ENCODE measurements at places on chromosomes 5 and 9.

DNA sequence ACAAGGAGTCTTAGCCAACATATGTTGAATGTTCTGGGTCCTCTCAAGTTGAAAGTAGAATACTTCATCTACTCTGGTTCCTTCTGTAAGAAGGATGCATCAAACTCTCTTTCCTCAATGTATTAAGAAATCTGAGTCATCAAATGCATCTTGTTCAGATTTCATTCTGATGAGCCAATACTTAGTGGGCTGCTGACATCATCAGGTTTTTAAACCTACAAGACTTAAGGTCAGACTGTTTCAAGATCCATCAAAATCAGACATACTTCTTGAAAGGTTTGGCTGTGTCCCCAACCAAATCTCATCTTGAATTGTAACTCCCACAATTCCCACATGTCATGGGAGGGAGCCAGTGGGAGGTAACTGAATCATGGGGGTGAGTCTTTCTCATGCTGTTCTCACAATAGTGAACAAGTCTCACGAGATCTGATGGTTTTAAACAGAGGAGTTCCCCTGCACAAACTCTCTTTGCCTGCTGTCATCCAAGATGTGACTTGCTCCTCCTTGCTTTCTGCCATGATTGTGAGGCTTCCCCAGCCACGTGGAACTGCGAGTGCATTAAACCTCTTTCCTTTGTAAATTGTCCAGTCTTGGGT is 168.8 kb downstream of the RAPGEF6 start:
- no peak for DNase-seq

DNA sequence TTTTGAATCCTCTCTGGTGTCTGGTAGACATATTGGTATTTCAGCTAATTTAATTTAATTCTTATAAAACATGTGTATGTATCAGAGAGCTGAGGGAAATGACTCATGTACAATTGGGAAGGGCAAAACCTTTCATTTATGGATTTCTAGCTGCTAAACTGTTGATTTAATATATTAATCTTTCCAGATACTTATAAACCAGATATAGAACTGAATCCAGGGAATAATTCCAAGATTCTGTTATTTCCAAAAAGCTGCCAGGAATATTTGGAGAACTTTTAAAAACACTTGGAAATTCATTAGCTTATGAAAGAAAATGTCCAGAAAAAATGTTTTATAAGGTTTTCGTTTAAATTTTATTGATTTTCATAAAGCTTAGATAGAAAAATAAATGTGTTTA is 295.5 kb downstream of the YTHDC2 start:
- no peak for DNase-seq

GRCh38 chr5:150401076-150401375 is 11.7 kb downstream of the CD74 start:
- no peak for DNase-seq

- no peak for DNase-seq
Measured at GRCh38 chr5:157463621-157464518, 3.9 kb downstream of the NIPAL4 start.

DNA sequence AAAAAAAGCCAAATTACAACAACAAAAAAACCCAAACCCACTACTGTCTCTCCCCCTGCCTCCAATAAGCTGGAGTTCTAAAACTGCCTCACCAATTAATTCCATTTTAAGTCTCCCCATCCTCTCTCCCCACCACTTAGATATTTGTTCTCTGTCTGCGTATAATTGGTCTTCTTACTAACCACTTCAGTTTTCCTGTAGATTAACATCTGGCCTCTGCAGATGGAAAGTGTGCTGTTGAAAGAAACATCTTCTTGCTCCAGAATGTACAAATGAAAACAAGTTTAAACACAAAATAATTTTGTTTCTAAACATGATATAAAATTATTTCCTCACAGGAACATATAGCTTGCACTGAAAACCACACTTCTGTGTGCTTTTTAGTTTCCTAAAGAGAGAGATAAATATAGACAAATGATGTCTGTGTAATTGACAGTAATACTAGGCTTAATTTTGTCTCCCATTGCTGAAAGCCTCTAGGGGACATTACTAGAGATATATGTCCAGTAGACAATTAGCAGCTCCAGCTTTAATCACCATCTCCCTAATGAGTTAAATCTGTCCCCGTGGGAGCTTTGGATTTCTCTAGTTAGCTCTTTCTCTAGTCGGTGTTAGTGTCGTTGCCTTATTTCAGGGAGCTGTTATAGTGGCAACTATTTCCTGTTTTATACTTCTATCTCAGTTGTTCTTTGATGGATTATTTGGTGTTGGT is 164.0 kb downstream of the ARHGAP26 start:
- DNase-seq = no peak

DNA sequence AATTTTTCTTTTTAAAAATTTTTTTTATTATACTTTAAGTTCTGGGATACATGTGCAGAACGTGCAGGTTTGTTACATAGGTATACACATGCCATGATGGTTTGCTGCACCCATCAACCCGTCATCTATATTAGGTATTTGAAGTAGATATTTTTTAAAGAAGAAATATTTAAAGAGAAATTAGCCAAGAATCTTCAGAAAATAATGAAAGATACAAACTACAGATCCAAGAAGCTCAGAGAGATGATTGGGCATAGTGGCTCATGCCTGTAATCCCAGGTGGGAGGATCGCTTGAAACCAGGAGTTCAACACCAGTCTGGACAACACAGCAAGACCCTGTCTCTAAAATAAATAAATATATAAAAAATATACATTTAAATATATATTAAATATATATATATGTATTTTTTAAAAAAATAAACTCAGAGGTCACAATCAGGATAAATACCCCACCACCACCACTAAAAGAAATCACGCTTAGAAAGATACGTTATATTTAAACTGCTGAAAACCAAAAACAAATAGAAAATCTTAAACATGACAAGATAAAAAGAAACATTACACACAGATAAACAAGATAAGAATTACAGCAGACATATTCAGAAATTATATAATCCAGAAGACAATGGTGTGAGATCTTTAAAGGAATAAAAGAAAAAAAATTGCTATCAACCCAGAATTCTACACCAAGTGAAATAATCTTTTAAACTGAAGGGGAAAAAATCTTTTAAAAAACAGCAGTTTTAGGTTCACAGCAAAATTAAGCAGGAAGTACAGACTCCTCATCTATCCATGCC is 57.5 kb downstream of the CSF2 start:
- DNase-seq = no peak

GRCh38 chr9:86525182-86525581 is 171.0 kb upstream of the TUT7 start:
- DNase-seq = no peak

DNA sequence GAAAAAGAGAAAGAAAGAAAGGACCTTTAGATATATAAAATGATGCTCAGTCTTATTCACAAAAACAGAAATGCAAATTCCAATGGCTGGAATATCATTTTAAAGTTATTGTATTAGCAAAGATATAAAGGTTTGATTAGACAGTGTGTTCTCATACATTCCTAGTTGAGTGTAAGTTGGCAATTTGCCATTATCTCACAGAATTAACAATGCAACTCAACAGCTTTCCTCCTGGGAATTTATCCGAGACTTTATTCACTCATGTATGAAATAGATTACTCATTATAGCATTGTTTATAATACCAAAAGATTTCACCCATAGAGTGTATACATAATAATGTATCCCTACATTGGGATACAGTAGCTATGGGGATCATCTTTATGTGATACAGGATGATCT is 27.1 kb upstream of the MLLT3 start:
- DNase-seq = no peak

DNA sequence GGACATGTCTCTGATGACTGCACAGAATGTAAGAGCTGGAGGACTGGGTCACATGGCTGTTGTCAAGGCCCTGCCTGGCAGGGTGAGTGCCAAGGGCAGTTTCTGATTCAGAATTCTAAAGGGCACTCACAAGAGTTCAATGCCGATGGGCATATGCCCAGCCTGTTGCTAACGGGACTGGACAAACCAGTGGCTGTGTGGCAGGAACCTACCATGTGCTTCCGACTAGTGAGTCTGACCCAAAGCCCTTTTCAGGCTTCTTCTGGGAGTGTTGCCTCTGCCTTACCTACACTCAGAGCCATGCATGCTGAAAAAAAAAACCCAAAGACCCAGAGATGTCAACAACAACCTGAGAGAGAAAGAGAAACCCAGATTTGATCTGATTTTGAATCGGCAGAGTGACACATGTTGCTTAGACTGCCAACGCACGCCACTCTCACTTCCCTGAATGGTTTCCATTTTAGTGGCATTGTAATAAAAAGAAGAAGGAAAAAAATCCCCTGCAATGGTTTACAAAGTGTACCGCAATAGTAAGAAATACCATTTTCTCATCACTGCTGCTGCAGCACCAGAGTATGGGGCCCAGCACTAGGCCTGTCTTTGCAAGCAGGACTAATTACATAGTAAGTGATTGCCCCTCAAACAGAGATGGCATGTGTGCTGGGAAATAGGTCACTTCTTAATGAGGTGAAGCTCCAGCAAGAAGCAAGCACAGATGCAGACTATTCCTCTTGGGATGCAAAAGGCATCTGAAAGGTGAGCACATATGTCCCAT is 194.3 kb downstream of the PALM2AKAP2 start:
- no peak for DNase-seq

GRCh38 chr5:171342362-171343111 is 33.5 kb downstream of the TLX3 start:
- no peak for DNase-seq

GRCh38 chr9:128927731-128928411 is 7.1 kb downstream of the PHYHD1 start:
- DNase-seq = no peak

DNA sequence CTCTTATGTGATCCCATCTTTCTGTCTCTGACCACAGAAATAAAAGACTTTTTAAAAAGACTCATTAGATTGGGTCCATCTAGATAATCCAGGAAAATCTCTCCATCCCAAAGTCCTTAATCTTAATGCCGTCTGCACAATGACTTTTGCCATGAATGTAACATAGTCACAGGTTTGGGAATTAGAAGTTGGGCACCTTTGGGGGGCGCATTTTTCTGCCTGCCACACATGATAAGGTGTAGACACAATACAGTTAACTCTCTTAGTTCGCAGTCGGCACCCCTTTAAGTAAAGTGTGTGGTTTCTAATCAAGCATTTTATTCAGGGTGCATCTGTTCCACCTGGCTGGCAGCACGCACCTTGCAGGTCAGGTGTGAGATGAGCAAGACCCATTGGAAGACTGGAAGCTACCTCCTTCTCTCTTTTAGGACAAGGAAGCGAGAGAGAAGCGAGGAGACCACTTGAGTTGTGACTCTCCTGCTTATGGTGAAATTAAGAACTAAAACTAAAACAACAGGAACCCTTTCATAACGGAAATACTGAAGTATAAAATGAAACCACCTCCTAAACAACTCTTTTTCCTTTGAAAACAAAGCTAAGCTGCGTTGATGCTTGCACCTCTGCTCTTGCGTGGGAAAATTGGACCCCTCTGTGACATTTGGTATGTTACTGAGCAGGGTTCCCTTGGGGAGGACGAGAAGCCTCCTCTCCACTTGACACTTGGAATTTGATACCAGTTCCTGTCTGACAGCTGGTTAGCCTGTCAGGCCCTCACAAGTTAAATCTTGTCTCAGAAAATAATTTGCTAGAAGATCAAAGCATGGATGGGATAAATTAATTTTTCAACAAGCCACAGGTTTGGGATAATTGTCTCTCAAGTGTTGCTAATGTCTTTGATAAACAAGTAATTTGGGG is 304.6 kb upstream of the DMRT1 start:
- DNase-seq = no peak

- no peak for DNase-seq
Measured at GRCh38 chr5:84821924-84822323, 437.2 kb upstream of the EDIL3 start.

DNA sequence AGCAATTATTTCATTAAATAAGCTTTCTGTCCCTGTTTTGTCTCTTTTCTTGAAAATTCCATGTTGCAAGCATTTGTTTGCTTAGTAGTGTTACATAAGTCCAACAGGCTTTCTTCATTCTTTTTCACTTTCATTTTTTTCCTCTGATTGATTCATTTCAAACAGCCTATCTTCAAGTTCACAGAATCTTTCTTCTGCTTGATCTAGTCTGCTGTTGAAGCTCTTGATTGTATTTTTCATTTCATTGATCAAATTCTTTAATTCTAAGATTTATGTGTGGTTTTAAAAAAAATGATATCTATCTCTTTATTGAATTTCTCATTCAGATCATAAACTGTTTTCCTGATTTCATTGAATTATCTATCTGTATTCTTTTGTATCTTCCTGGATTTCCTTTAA is 20.4 kb upstream of the NFIL3 start:
- DNase-seq = no peak

DNA sequence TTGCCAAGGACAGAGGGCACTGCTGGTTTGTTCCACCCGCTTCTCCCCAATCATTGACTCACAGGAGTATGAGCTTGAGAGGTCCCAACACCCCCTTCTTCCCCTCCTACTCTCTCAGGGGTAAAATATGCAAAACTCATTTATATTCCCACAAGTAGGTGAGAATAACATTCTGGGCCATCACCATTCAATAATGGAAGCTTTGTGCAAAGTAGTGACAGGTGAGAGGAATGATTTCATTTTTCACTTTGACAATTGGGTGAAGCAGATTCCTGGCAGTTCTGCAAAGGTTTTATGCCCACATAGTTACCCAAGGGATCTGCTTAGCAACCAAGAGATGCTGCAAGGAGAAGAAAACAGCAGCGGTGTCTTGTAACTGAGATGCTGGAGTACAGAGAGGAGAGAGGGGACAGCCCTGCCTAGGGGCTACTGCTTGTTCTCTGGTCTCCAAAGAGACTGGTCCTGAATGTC is 137.6 kb downstream of the CMYA5 start:
- no peak for DNase-seq

DNA sequence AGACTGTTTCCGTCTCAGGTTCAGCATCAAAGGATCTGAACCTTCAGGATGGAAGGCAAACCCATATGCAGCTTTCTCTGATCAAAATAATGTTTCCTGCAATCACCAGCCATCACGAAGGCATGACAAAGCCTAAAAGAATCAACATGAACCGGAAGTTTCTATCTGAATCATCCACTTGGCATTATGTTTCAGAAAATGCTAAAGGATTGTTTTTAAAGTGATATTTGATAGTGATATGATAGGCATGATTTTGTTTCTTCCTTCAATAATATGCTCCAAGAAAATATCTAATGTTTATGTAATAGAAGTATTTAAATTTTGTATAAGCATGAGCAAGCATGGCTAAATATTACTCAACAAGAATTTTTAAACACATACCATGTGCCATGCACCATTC is 219.6 kb downstream of the PLK2 start:
- no peak for DNase-seq

DNA sequence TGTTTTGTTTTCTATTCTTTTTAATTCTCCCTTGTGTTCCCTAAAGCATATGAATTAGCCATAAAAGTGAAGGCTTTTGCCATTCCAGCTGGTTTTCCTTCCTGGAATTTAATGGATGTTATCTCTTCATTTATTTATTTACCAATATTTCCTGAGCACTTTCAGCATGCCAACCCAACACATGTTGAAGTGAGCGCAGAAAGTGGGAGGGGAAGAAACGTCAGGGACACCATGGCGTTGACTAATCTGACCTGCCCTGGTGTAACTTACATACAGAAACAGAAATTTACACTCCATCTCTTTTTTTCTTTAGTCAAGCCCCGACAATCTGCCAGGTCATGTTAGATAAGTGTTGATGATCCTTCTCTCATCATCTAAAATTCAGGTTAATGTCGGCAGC is 247.5 kb downstream of the PCSK5 start:
- DNase-seq = no peak

Data from esophagus squamous epithelium (tissue), 5 donors.